ENCODE measurements at places on chromosomes 11 and 22.

GRCh38 chr11:60854847-60855725 lies 664 bp downstream of the PTGDR2 start:
- DNase-seq: no peak

DNA sequence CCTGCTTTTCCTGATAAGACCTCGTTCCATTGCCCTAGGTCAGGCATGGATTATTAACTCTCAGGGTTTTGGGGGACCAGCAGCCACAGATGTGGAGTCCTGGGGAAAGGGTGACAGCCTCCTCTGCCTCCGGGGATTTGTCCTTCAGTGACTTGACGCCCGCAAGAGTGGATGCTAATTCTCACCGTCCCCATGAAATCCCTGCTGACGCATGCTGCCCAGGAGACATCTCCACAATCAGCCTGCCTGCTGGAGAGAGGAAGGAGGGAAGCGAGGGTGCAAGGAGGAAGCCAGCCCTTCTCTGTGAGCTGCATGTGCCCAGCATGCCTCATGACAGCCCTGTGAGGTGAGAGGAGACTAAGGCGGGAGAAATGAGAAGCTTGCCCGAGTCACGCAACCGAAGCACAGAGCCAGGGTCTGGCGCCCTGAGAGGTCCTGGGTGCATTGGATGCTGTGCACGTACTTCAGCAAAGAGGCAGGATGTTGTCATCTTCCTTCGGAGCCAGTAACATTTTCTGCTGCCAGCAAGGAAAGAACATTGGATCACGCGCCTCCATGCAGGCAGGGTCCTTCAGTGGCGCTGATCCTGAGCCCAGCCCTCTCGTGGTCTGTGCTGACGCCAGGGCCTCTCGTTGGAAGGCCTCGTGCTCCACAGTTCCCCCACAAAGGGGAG lies 27.3 kb upstream of the KRTAP5-6 start:
- DNase-seq: no peak

DNA sequence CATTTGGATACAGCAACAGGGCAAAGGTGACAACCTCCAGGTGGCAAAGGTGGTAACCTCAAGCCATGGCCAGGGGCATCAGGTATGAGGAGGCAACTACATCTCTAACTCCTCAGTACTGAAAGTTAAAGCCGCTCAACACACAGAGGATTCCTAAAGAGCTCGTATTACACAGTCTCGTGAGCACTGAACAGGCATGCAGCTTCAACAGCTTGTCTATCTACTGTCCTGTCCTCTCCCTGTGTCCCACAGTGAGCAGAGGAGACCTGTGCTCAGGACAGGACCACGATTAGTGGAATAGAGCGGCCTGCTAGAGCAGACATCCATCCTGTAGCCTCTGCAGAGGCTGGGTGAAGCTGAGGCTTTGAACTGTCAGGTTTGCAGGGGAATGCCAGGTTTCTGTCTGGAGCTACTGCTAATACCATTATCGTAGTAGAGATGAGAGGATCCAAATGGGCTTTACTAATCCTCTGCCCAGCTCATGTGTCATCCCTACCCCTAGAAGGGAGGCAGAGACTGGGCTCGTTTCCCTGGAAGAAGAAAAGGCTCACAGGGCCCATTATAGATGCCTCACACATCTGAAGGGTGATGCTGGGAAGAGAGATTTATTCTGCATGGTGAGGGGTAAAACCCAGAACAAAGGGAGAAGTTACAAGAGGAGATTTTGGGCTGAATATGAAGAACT lies 415.2 kb downstream of the LARGE1 start:
- DNase-seq: no peak

GRCh38 chr11:100984668-100985067 lies 144.9 kb downstream of the PGR start:
- no peak for DNase-seq

- no peak for DNase-seq
Observed at GRCh38 chr11:105937738-105938137, 84.3 kb downstream of the MSANTD4 start.

- no peak for DNase-seq
Observed at GRCh38 chr11:19740586-19740985, 27.9 kb downstream of the NAV2 start.

GRCh38 chr11:68071281-68072048 lies 32.6 kb downstream of the TCIRG1 start:
- no peak for DNase-seq

DNA sequence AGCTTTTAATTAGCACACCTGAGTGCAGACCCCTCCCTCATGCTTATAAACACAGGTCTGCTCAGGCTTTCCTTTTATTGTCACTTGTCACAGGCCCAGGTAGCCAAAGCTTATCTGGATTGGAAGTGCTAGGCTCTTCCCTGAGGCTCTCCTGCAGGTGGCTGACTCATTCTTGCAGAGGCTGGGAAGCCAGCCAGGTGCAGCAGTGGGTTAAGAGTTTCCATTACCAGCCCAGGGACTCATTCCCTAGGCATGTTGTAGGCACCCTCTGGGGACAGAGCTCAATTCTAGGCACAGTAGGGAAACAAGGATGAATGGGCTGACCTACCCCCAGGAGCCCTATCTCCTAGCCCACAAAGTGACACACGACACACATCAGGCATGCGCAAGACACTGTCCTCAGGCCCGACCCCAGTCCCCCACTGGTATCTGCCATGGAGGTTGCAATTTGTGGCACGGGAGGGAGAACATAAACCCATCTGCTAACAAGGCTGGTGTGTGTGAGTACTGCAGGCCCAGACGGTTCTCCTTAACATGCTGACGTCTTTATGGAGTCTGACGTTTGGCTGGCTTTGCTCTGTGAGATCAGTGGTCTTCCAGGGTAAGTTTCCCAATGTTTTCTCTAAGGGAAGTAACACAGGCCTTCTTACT lies 94.2 kb downstream of the ABTB2 start:
- no peak for DNase-seq

DNA sequence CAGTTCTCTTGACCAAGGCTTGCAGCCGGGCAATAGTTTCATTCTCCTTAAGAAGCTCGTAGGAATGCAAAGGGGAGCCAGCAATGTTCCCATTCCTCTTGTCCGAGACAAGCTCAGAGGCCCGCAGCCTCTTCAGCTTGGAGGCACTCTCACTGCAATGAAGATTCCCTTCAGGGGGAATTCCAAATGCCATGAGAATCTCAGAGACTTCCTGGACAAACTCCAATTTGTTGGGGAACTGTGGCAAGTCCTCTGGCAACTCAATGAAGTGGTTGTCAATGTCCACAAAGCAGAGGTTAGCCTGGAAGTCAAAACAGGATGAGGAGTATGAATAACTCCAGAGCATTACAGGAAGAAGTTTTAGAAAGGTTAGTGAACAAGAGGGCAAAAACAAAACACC lies 84.4 kb downstream of the DENND5A start:
- DNase-seq: peak; percentile 10

- DNase-seq: peak; percentile 57
Observed at GRCh38 chr11:932435-932834, 6.8 kb downstream of the AP2A2 start.

DNA sequence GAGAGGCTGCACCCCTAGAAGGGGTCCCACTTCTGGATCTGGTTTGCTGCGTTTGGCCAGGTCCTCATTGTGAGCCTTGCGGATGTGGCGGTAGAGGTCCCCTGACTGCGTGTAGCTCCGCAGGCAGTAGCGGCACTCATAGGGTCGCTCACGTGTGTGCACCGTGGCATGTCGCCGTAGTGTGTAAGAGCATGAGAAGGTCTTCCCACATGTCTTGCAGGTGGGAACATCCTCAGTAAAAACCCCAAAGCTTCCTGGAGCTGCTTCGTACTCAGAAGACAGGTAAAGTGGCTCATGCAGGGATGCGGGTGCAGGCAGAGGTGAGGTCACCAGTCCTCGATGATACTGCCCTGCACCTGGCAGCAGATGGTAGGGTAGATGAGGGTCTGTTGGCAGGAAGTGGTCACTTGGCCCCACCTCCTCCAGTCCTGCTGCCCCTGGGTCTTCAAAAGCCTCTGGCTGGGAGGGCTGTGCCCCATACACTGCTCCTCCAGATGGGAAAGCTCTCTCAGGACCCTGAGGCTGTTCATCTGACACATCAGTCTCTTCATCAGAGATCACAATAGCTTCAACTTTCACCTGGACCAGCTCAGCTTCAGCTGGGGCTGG lies 1.7 kb downstream of the ZBTB3 start:
- DNase-seq: no peak

GRCh38 chr11:93285430-93285829 lies 45.1 kb upstream of the DEUP1 start:
- DNase-seq: no peak

DNA sequence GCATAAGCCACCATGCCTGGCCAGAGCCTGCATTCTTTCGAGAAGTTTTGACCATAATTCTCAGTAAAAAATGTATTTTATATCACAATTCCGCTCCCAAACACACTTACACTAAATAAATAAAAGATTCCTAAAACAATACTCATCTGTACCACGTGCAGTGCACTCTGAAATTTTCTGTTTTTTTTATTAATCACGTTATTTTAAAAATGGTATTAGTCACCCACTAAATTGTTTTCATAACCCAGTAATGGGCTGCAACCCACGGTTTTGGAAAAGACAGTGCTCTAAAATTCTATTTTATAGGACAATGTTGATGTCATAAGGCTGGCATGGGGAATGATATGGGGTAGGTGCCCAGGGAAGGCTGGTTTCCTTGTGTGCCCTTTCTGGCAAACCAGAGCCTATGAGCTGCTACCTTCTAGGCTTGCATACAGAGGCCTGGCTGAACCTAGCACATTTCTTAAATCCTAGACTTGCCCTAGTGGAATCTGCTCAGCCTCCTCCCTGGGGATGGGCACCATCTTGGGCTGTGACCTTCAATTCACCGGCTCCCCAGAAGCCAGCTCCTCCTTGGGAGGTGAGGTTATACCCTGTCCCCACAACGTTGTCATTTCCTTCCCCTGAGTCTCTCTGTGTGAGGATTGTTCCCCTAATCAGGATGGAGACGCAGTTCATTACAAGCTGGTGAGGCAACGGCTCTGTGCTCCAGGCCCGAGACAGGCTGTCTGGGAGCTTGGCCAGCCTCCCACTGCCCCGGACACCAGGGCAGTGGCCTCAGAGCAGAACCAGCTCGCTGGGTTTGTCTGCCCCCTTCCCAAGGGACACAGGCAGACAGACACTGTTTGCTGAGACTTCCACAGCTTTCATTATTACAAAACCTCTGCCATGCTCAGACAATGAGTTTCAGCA lies 116.5 kb upstream of the NAV2 start:
- no peak for DNase-seq

DNA sequence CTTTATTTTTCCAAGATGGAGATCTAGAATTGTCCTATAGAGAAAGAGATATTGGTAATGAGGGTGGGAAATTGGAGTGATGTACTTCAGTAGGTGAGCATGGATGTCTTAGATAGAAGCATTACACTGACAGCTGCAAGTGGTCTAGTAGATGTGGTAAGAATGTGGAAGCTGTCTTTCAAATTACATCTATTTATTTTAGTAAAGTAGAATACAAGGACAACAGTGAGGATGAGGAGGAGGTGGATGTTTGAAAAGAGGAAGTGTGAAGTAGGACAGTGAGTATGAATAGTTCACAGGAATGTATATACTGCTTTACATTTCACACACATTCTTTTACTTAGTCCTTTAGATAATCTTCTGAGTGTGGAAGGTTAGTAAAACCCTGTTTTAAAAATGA lies 64.2 kb downstream of the HIPK3 start:
- DNase-seq: no peak

DNA sequence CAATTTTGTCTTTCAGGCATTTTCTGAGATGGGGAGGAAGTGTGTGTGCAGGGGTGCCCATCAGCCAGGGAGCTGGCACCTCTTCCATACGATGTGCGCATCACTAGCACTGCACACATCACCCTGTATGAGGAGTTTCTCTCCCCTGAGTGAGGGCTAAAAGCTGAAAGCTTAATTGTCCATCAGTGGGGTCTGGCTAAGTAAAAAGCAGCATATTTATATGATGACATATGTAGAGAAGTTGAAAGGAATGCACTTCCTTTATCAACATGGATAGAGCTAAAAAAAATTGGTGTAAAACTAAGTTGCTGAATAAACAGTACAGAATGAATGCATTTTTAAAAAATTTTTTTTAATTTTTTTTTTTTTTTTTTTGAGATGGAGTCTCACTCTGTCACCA lies 4.0 kb downstream of the VSTM5 start:
- no peak for DNase-seq

DNA sequence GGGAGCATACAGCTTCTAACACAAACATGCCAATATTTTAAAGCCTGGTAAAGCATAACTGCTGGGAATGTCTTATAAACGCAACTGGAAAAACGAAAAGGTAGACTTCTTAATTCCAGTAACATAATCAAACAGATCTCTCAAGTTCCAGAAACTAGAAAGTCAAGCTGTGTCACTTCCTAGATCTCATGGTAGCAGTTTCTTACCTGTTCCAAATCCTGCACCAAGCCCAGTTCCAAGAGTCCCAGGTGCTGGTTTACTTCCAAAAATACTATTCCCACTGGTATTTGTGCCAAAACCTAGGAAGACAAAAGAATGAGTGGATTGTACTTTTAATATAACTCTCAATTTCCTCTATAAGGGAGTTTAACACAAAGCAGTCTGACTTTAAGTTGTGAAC lies 44.2 kb downstream of the NUP98 start:
- no peak for DNase-seq

DNA sequence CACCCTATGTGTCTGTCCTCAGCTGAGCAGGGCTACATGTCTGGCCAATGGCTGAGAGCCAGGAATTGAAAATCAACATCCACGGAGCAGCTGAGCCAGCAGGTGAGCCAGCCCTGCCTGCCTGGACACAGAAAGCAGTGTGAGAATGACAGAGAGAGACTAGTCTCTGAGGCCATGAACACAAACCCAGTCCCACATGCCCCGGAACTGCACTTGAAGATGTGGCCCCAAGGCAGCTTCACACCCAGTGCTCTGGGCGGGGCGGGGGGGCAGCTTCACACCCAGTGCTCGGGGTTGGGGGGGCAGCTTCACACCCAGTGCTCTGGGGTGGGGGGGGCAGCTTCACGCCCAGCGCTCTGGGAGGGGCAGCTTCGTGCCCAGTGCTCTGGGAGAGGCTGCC lies 37.6 kb downstream of the TRMU start:
- no peak for DNase-seq

- DNase-seq: no peak
Observed at GRCh38 chr11:36347384-36347906, 51.4 kb downstream of the PRR5L start.

- DNase-seq: no peak
Observed at GRCh38 chr22:48804811-48805301, 1022.8 kb downstream of the BRD1 start.

- DNase-seq: no peak
Observed at GRCh38 chr11:82683029-82683428, 50.6 kb downstream of the FAM181B start.
